ENCODE measurements at places on chromosomes 2 and 18. TPM values are rescaled to one million over a fixed set of nuclear protein-coding genes. Genes with fewer than 3 reads are reported as not detected.
A peak's percentile ranks its signal among the peaks of the same experiment; 100 is the strongest.

- DNase-seq = no peak
Observed at GRCh38 chr2:16393500-16394071, 272.0 kb downstream of the CYRIA start.

DNA sequence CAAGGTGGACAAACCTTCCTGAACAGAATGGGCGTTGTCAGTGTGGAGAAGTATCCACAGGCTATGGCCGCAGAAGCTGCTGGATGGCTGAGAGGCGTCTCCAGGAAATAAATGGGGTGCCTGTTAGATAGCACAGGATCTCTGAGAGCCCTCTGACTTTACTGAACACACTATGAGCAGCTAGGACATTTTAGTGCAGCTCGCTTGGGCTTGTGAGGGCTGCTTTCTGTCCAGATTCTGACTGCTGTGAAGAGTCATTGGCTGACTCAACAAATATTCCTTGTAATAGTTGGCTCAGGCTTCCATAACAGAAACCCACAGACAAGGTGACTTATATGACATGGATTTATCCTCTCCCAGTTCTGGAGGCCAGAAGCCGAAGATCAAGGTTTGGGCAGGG lies 100.2 kb upstream of the SNTG2 start:
- DNase-seq = no peak

CROCC2 gene
- total RNA-seq = 0.06 TPM

DNA sequence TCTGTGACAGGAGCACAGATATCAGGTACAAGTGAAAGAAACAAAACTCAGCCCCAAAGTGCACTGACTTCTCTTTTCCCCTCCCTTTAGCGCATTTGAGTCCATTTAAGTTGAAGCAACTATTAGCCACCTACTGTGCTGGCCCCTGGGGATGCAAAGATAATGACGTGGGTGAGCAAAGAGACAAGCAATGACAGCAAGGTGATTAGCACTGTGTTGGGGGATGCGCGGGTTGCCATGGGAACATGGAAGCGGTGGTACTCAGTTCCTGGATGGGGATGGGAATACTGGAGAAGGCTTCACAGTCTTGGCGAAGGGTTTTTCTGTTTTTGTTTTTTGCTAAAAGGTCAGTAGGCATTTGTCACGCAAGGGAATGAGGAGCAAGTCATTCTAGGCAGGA lies 205.8 kb downstream of the LDLRAD4 start:
- no peak for DNase-seq

DNA sequence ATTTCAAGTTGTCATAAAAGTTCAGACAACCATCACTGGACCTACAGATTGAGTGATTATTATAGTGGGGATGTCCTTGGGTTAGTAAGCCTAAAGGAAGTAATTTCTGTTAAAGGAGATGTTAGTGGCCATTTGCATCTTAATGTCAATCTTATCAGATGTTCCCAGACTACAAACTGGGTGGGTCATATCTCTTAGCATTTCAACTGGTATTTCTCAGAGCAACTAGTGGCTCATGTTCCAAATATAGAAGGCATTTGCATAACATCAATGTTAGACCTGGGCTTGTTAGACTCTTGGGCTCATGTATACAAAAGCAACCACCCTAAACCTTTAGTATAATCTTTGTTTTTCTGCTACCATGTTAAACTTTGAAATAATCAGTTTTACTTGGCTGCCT lies 17.9 kb downstream of the PLEKHA3 start:
- no peak for DNase-seq

GRCh38 chr2:170144761-170145160 lies 33.2 kb upstream of the MYO3B start:
- DNase-seq = no peak

SLC4A5 gene
- 1.3 TPM for total RNA-seq

NTSR2 gene
- total RNA-seq = 0.28 TPM

CMPK2 gene
- total RNA-seq = 31.1 TPM

TMEM214 gene
- 68.5 TPM for total RNA-seq

- DNase-seq = no peak
Observed at GRCh38 chr18:62512532-62512931, 10.3 kb upstream of the ZCCHC2 start.

RAD51AP2 gene
- total RNA-seq = not detected

AGXT gene
- total RNA-seq = 1.4 TPM

- no peak for DNase-seq
Observed at GRCh38 chr2:101753720-101754490, 56.4 kb downstream of the MAP4K4 start.

DNA sequence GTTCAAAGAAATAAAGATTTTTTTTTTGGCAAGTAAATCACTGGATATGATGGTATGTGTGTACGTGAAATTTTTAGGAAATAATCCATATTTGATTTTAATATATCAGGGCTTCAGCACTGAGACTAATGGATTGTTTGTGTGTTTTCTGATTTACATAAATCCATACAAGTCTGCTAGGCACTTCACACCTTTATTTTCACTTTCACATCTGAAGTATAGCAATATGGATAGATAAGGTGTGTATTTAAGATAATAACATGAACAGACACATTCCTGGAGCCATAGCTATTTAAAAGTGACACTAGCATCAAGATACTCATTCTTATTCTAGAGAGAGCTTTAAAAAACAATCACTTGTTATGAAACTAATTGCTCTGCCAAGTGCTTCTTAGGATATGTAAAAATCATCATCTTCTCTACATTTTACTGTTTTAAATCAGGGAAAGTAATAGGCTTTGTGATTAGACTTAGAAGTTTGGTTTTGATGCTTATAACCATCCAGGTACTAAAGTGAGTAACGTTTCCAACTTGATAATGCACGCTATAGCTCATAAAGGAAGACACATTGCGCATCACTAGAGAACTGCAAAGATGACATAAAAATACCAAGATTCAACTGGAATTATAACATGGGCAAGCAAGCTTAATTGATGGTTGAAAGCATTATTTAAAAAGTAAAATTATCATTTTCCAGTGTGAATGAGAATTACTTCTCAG lies 208.9 kb downstream of the ZEB2 start:
- no peak for DNase-seq

GRCh38 chr2:64655018-64655664 lies 1.4 kb upstream of the SERTAD2 start:
- no peak for DNase-seq

DNAJC5G gene
- 0.79 TPM for total RNA-seq

- DNase-seq = no peak
Observed at GRCh38 chr2:238952261-238952919, 104.5 kb downstream of the TWIST2 start.

DNA sequence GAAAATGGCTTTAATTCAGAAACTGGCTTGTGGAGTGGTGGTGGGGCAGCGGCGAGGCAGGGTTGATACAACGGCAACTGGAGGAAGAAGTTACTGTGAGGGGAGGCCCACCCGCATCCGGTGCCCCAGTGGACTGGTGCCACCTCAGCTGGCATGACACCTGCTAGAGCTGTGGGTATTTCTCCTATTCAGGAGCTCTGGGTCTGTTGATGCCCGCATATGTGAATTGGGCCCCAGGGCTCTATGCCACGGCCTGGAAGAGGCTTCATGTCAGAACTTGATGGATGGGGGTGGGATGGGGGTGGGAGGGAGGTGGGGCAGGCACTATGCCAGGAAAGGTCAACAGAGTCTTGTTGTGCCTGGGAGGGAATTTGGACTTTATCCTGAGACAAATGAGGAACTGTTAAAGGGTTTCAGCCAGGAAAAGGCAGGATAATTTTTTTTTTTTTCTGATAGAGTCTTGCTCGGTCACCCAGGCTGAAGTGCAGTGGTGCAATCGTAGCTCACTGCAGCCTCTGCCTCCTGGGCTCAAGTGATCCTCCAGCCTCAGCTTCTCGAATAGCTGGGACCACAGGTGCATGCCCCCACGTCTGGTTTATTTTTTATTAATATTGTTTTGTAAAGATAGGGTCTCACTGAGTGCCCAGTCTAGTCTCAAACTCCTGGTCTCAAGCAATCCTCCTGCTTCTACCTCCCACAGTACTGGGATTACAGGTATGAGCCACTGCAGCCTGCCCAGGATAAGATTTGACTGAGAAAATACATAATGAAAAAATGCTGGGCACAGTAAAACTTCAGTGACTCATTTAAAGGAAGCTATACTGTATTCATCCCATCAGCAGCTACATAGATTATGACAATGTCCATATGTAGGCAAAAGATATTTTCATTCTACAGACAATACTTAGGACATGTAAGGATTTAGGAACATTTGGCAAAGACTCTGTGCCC lies 52.6 kb downstream of the SH2D6 start:
- no peak for DNase-seq

GRCh38 chr2:237722616-237723015 lies 76.0 kb upstream of the RBM44 start:
- DNase-seq = no peak

GRCh38 chr2:84781942-84782716 lies 98.8 kb downstream of the TRABD2A start:
- DNase-seq = no peak

- no peak for DNase-seq
Observed at GRCh38 chr2:3034396-3034795, 343.2 kb downstream of the EIPR1 start.

FZD7 gene
- 9.3 TPM for total RNA-seq

ABCG5 gene
- total RNA-seq = not detected

GRCh38 chr2:134327367-134327766 lies 73.5 kb downstream of the MGAT5 start:
- no peak for DNase-seq

PIEZO2 gene
- 11.7 TPM for total RNA-seq

GRCh38 chr2:33678436-33678835 lies 79.3 kb upstream of the FAM98A start:
- DNase-seq = no peak

KLHL41 gene
- total RNA-seq = 1.4 TPM

SKA1 gene
- total RNA-seq = not detected

DNA sequence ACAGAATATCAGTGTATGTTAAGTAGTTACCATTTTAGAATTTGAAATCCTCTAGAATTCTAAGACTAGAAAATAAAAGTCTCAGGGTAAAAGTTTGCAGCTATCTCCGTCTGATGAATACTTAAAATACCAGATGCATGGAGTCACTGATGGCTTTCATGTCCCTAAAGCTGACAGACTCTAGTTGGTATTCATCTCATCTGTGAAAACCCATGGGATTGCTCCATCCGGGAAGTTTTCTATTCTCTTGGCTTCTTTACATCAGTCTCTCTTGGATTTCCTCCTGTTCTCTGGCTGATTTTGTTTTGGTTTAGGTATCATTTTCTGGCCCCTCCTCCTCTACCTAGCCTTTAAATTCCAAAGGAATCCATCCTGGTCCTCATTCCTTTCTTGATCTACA lies 465.6 kb upstream of the POU3F3 start:
- no peak for DNase-seq

PTPRN gene
- total RNA-seq = not detected

- DNase-seq = no peak
Observed at GRCh38 chr18:58649966-58650816, 21.1 kb upstream of the MALT1 start.

FER1L5 gene
- not detected for total RNA-seq

- DNase-seq = no peak
Observed at GRCh38 chr2:65070172-65070830, 14.1 kb downstream of the CEP68 start.

- peak; percentile 86 for DNase-seq
Observed at GRCh38 chr2:100381240-100381639, 36.2 kb downstream of the CHST10 start.

DNA sequence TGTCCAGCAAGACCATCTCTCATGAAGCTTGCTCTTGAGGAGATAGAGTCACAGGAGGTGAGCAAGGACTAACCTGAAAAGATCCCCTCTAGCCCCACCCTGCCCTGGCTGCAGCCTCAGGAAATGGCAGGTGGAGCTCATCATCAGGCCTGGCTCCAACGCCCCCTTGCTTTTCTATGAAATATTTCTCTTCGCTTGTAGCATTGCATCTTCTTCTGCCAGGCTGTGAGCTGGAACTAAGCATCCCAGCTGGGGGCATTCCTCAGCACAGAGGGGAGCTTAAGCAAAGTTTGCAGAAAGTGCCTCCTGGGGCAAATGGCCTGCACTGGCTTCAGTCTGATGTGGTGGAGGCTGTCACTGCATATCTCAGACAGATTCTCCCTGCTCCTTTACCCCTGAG lies 90.1 kb upstream of the LGALSL start:
- no peak for DNase-seq

- no peak for DNase-seq
Observed at GRCh38 chr2:161116509-161116908, 43.7 kb upstream of the TANK start.

DNA sequence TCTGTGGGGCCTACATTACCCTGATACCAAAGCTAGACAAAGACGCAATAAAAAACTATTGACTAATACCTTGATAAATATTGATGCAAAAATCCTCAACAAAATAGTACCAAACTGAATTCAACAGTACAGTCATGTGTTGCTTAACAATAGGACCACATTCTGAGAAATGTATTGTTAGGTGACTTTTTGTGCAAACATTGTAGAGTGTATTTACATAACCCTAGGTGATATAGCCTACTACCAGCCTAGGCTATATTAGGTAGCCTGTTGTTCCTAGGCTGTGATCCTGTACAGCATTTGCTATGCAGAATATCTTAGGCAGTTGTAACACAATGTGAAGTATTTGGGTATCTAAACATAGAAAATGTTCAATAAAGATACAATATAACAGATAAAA lies 36.7 kb downstream of the CCDC138 start:
- no peak for DNase-seq

DNA sequence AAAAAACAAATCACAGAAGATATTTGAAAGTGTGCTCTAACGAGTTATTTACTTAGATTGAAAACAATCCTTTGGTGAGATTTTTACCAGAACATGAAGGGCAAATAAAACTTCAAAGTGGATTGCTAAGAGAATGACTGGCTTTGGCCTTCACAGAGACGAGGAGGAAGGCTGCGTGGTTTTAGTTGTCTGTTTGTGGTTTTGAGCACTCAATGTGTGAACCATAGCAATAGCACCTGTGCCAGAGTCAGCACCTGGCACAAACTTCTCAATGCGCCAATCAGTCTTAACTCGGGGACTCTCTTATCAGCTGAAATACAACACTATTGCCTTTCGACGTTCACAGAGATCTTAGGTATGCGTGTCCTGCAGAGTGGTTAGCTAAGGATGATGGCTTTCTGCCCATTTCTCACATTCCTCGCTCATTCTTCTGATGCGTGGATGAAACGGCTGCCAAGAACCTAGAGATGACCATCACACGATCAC lies 70.0 kb downstream of the MBP start:
- no peak for DNase-seq

DNA sequence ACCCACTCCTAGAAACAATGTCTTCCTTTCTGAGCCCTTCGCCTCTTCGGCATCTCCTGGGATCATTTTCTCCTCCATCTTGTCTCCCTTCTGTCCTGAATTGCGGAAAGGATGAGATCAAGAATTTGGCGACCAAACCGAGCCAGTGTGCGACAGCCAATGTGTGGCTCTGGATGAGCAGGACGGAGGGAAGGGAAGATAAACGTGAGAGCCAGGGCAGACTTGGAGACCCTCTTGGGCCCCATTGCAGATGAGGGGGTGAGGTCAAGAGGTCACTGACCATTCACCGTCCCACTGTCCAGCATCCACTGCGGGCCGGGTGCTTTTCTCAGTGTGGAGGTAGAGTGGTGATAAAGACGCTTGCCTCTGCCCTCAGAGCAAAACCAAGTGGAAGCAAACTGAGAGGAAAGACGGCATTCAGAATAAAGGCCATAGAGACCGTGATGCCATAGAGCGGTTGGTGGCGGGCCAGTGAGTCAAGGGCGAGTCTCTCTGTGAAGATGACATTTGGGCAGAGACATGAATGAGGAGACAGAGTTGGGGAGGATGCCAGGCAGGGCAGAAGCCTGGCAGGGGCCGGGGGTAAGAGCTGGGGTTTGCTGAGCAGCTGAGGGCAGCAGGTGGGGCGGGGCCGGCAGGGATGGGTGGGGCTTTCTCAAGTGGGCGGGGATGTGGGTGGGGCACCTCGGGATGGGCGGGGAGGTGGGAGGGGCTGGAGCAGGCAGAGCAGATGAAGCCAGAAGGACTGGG lies 55.6 kb downstream of the ACAA2 start:
- DNase-seq = no peak

GRCh38 chr18:7750095-7750663 lies 183.1 kb downstream of the PTPRM start:
- DNase-seq = no peak
